NCI-H187 treated with DMSO at 0.1 percent for 48 hours (cell line): ENCODE measurements at places on chromosomes 3 and 15.

GRCh38 chr3:111073218-111073617 lies 1.6 kb downstream of the NECTIN3 start:
- no peak for DNase-seq

GRCh38 chr3:128855569-128855968 lies 23.9 kb upstream of the ACAD9 start:
- no peak for DNase-seq

DNA sequence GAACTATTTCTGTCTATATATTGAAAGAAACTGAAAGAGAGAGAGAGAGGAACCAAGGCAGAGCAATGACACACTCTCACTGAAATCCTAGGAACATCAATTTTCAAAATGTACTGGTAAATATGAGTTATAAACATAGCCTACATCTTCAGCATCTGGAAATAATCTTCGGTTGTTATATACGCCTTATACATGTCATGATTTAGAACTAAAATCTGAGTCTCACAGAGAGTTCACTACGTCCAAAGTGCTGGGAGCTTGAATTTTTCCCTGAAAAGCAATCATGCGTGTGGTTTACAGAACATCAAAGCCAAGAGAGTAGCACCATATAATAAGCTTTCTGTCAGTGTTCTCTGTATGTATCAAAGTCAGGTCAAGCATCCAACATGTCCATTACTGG lies 420.0 kb upstream of the CBLB start:
- DNase-seq: no peak

GRCh38 chr3:4797201-4797705 lies 182.0 kb upstream of the BHLHE40 start:
- DNase-seq: no peak

DNA sequence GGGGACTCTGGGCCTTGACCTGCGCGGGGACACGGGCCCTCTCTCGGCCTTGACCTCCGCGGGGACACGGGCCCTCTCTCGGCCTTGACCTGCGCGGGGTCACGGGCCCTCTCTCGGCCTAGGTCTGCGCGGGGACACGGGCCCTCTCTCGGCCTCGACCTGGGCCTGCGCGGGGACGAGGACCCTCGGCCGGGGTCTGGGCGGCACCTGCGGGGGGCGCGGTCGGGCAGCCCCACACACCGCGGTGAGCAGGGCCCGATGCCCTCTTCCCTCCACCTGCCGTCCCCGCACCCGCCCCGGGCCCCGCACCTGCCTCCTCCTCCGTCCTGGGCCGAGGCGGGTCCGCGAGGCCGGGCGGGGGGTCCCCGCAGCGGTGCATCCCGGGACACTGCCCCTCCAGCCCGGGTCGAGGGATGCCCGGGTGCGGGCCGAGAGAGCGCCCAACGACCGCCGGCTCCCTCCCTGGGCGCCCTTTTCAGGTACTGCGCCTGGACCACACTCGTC lies 15.6 kb upstream of the CERS3 start:
- DNase-seq: no peak

DNA sequence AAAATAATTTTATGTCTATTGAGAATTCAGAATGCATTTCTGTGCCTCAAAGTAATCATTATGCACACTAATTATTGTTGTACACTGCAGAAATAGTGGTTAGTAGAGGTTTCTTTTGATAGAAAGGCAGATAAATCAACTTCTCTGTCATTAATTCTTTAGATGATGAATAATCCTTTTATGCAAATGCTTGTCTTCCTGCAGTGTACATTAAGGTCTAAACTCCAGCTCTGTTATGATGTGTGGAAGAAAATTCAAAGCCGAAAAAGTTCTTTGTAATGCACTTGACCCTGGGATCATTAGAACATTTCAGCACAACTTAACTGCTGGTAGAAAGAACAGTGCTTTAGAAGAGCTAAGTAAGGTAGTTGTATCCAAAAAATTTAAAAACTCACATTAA lies 353.0 kb downstream of the NLGN1 start:
- no peak for DNase-seq

- DNase-seq: no peak
Observed at GRCh38 chr3:184523825-184524615, 37.6 kb upstream of the EPHB3 start.

DNA sequence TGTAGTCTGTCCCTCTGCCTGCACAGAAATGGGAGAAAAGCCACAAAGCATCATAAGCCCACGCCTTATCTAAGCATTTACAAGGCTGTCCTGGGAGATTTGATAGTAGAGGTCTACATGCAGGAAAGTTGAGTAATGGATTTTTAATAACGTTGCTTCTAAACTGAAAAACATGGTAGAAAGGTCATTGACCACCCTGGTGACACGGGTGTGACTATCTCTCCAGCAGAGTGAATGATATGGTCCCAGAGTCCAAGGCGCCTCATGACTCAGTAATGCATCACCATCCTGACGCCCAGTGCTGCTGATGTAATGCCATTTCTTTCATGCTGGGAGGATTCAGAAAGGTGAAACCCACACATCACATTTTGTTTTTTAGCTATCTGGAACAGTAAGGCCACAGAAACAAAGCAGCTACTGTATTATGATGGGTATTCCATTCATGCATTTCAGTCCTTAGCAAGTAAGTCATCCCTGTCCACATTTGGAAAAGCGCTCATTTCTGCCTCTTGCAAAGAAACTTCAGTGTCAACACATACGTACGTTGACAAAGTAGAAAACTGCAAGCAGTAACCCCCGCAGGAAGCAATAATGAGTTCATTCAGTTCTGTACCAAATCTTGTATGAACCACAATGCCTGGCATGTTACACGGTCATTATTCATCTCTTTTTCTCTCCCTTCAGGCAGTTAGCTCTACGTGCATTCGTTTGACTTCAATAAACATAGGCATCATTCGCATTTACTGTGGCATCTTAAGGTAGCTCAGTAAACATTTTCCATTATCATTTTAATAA lies 483.5 kb downstream of the GABRG3 start:
- DNase-seq: peak; percentile 29

DNA sequence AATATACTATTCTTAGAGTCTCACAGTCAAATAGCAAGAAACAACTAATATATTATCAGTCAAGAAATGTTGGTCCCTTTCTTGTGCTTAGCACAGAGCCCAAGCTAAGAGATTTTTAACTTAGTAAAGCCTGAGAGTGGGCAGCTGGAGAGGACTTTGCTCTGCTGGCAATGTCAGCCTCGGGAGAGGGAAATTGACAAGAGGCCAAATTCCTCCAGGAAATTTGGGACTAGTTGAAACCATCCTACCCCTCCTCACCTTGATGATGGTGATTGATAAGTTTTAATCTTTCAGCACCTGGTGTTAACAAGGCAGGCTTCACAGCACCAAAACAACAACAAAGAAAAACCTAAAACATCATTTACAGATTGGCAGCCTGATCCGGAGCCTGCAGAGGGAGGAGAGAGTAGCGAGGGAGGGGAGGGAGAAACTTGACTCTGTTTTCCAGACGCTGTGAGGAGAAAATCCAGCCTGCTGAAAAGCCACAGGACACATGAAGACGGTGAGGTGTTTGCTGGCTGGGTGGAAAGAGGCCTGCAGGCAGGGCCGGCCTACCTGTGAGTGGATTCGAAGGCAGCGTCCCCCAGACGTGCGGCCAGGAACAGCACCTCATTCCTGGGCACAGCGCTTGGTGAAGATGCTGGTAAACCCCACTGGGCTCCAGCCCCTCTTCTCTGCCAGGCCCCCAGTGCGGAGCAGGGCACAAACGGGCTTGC lies 150.9 kb downstream of the LRRC28 start:
- no peak for DNase-seq

DNA sequence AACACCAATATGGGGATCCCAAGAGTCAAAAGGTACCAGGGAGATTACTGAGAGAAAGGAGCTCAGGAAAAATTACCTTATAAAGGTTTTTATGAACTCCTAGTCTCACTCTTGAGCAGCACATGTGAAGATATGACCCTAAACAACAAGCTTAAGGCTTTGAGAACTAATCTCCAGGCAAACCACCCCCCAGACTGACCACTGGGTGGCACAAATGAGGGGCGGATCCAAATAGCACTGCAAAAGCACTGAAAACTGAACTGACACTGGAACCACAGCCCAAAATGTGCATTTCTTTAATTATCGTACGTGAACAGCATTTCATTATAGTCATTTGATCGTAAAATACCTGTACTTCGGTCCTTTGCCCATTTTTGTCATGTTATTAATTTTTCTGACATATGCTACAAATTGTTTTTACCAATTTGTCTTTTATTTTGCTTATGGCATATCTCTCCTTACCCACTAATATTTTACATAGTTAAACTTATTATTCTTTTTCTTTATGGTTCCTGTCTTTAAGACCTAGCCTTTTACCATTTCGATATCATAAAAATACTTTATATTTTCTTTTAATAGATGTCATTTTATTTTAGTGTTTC lies 31.5 kb upstream of the TFDP2 start:
- DNase-seq: no peak

- DNase-seq: no peak
Observed at GRCh38 chr15:51126842-51127241, 32.1 kb upstream of the TNFAIP8L3 start.

- DNase-seq: no peak
Observed at GRCh38 chr3:53589201-53589600, 94.8 kb downstream of the CACNA1D start.

GRCh38 chr15:66765478-66766281 lies 63.6 kb downstream of the SMAD6 start:
- no peak for DNase-seq

- DNase-seq: peak; percentile 64
Observed at GRCh38 chr3:124032881-124033359, 41.0 kb upstream of the ROPN1 start.

DNA sequence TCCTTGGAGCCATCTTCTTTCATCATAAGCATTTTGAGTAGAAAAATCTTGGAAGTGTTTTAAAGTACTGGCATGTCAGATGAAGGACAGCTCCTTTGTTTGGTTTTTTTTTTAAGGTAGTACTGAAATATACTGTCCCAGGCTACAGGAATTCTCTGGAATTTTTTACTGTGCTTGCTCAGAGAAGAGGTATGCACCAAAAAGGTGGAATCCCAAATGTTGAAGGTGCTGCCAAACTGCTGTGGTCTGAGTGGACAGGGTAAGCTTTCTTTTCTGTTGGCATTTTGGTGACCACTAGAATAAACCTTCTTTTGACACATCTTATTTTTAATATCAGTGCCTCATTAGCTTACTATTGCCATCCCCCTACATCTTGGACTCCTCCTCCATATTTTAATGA lies 7.2 kb downstream of the GNL3 start:
- DNase-seq: no peak

GRCh38 chr3:194100856-194101390 lies 35.0 kb upstream of the HES1 start:
- no peak for DNase-seq

- no peak for DNase-seq
Observed at GRCh38 chr3:99647081-99647480, 8.7 kb downstream of the COL8A1 start.

DNA sequence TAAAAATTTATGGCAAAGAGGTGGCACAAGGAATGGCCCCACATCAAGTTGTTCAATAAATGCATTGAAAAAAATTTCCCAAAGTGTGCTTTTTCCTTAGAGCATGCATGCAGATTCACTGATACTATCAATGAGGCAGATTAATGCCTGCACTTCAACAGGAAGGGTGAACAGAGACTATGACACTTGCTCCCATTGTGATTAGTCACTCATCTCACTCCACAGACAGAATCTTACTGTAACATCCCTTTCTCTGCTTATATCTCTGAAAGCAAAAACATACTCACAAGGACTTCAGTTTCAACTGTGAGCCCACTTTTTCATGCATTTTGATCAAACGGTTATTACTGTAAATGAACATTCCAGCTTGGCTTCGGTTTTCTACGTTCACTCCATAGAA lies 60.9 kb downstream of the MORC1 start:
- DNase-seq: no peak

DNA sequence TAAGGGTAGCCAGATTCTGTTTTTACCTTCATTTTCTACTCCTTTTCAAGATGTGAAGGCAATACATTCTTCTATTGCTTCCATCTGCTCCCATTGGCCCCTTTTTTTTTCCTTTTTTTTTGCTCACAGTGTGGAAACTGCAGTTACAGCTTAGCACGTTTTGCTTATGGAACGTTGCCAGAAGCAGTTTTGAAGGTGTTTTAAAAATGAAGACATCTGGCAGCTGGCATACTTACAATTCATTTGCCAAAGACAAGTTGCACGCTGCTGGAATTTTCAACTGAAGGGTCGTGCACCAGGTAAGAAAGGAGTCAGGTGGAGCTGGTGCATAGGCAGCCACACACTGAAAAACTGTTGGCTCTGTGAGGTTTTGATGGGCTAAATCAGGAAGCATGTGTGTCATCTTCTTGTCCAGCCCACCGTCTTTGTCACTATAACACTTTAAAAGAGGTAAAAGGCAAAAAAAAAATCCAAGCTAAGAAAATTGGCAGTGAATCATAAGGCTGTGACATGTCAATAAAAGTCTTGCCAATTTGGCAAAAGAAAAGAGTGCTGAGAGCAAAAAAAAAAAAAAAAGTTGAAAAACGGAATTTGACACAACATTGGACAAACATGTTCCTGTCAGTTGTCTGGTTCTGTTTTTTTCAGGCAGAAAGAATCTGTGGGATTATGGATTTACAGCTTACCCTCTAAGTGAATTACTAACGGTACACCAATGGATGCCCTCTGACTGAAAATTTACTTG lies 225.4 kb upstream of the SOX2 start:
- no peak for DNase-seq

DNA sequence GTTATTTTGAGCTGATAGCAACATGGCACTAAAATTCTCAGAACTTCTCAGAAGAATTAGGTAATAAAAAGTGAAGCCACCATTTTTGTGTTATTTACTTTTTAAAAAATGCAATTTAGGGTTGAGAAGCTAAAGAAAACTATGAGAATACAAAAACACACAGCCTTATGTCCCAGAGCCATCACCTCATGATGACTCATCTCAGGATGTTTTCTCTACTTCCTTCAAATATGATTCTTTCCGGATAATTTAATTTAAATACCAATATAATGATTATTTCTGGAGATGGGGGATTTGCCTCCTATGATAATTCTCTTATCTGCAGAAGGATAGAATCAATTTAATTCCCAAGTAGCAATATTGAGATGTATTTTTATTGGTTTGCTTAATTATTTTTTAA lies 105.6 kb upstream of the BFSP2 start:
- DNase-seq: no peak

GRCh38 chr3:115548611-115549010 lies 74.7 kb upstream of the GAP43 start:
- DNase-seq: no peak

- no peak for DNase-seq
Observed at GRCh38 chr3:78734048-78734637, 1033.7 kb downstream of the ROBO1 start.

GRCh38 chr15:63065262-63066221 lies 23.0 kb downstream of the TPM1 start:
- peak; percentile 46 for DNase-seq

DNA sequence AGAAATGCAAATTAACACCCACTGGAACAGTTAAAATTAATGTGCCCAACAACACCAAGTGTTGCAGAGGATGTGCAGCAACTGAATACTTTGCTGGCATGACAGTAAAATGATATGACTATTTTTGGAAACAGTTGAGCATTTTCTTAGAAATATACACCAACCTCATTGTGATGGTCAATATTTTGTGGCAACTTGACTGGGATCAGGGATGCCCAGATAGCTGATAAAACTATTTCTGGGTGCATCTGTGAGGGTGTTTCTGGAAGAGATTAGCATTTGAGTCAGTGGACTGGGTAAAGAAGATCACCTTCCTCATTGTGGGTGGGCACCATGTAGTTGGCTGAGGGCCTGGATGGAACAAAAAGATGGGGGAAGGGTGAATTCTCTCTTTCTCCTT lies 57.9 kb downstream of the RPLP1 start:
- no peak for DNase-seq
